ENCODE measurements at places on chromosomes 1 and 21.

DNA sequence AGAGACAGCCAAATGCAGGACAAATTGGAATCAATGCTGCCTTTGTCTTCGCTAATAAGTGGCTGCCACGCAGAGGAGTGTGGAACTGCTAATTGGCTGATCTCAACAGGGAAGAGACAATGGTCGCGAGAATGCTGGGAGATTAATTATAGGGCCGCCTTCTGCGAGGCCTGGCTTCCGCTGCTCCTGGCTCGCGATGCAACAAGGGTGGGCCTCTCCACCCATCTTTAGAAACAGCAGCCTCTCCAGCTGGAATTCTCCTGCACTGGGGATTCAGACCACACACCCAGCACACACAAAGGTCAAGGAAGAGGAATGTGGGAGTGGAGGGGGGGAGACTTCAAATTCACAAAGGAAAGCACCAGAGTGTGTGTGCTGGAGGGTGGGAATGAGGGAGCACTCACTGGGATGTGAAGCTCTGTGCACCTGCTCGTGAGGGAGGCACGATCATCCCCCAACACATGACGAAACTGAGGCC is 200.7 kb upstream of the GRIK3 start:
- DNase-seq = no peak

DNA sequence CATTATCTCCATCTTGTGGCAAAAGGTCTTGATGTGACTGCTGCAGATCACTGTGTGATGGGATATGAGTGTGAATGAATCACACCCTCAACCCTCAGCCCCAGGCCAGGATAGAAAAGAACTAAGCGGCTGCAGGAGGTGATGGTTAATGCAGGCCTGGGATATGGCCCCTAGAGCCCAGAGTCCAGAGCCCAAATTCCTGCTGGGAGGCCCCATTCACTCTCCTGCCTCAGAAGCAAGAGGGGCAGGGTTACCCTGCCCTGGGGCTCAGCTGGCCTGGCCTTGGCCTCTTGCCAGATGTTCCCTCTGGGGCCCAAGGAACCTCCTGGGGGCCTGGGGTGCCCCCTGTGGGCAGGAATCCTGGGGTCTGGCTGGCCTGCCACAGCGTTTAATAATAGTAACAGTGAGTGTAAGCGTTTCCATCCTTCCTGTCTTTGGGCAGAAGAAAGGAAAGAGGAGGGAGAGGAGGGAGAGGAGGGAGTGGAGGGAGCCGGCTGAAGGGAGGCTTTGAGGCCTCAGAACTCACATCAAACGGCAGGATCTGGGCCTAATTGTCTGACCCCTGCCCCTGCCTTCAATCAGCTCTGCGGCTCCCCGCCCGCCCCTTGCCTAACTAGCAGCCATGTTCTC is 26.2 kb downstream of the DMAP1 start:
- DNase-seq = no peak

DNA sequence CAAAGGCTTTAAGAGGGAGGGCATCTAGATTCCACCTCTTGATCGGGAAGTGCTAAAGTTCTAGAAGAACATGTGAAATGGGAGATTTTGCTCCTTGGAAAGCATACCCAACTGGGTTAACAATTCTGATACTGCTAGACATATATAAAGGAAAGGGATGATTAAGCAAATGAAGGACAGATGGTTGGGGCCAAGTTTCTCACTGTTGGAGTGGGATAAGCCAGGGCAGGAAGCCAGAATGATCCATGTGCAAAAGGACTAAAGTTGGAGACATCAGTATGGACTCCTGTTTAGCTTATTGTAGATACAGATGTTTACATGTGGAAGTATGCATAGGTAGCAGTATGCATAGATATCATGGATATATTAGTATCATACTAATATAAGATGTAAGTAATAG is 16.8 kb downstream of the PLA2G5 start:
- DNase-seq = no peak

GRCh38 chr1:62689524-62689923 is 1.3 kb upstream of the DOCK7 start:
- DNase-seq = peak; percentile 73

DNA sequence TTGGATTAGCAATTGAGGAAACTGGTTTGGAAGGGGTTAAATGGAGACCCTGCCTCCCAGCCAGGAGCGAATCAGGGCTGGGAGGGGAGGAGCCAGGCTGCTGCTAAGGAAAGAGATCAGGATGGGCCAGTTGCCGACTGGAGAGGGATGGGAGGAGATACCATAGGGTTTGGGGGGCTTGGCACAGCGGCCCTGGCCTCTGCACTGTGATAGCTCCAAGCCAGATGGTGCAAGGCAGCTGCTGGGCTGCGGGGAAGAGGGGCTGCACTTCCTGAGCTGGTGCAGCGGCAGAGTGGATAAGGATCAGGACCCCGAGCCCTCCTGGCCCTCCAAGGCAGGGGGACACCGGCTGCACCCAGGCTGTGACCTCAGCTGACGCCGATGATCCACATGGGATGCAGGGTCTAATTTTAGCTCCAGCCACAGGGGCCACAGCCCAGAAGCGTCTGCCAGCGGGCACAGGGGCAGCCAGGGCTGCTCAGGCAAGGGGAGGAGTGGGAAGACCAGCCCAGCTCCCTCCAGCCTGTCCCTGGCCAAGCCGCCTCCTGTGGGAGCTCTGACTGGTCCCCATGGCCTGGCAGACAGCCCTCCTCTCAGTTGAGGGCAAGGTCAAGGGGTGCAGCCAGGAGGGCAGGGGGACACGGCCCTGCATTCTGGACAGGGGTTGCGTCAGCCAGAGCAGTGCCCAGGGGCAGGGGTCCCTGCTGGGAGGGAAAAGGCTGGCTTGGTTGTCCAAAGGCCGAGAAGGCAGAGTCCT is at the start of gene EXTL1:
Gene EXTL1, plus strand, starts transcription at position 129 of the 757 bp plus-strand sequence. CDS start 872 bp downstream, outside the sequence.
- DNase-seq = peak; percentile 59

GRCh38 chr1:4322881-4323280 is 331.5 kb upstream of the AJAP1 start:
- no peak for DNase-seq

Data from astrocyte (in vitro differentiated cells and primary cell).